H1 (cell line): ENCODE measurements at places on chromosomes 2 and 18. TPM values are rescaled to one million over a fixed set of nuclear protein-coding genes. Genes with fewer than 3 reads are reported as not detected.

GRCh38 chr2:116411211-116411610 lies 1403.3 kb upstream of the DDX18 start:
- DNase-seq: no peak

The APCDD1 gene
- 2.6 and 3.0 TPM in 2 replicates for total RNA-seq

DNA sequence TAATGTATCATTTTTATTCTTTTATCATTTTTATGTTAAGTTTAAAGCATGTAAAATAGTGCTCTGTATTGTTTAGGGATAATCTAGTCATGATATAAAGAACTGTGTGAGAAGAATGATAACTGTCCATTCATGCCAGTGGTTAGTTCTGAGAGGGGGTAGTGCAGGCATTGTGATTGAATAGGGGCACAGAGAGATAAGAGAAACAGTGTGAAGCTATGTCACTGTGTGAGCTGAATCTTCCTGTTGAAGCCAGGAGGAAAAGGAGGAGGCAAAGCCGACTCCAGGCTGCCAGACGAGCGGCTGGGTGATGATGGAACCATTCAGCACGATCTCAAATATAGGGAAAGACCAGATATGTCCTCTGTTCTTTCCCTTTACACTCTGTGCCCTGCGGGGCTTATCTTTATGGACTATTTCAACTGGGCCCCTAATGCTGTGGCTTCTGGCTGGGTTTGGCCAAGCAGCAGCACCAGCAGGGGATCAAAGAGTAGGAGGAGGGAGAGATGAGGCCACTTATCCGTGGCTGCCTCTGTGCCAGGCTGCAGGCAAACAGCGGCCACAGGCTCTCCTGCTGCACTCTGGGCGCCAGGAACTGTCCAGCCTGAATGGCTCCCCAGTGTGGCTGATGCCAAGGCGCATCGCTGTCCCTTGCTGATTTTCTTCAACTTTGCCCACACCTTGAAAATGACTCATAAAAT lies 128.0 kb downstream of the SPP2 start:
- no peak for DNase-seq

DNA sequence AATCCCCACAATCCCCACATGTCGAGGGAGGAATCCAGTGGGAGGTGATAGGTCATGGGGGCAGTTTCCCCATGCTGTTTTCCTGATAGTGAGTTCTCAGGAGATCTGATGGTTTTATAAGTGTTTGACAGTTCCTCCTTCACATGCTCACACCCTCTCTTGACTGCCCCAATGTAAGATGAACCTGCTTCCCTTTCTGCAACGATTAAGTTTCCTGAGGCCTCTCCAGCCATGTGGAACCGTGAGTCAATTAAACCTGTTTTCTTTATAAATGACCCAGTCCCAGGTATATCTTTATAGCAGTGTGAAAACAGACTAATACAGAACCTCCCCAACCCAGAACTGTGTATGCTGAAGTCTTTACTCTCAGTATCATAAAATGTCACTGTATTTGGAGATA lies 289.5 kb upstream of the MMADHC start:
- no peak for DNase-seq

GRCh38 chr2:203562268-203562667 lies 27.2 kb upstream of the RAPH1 start:
- DNase-seq: no peak

The FAM237A gene
- total RNA-seq: not detected in 2 replicates

- DNase-seq: no peak
Measured at GRCh38 chr2:204365811-204366210, 179.5 kb upstream of the PARD3B start.

The KCNK3 gene
- total RNA-seq: 0.11 and 0.30 TPM in 2 replicates

GRCh38 chr2:213306316-213306942 lies 22.2 kb downstream of the SPAG16 start:
- DNase-seq: no peak

The C2orf78 gene
- 0.21 and 0.39 TPM in 2 replicates for total RNA-seq

DNA sequence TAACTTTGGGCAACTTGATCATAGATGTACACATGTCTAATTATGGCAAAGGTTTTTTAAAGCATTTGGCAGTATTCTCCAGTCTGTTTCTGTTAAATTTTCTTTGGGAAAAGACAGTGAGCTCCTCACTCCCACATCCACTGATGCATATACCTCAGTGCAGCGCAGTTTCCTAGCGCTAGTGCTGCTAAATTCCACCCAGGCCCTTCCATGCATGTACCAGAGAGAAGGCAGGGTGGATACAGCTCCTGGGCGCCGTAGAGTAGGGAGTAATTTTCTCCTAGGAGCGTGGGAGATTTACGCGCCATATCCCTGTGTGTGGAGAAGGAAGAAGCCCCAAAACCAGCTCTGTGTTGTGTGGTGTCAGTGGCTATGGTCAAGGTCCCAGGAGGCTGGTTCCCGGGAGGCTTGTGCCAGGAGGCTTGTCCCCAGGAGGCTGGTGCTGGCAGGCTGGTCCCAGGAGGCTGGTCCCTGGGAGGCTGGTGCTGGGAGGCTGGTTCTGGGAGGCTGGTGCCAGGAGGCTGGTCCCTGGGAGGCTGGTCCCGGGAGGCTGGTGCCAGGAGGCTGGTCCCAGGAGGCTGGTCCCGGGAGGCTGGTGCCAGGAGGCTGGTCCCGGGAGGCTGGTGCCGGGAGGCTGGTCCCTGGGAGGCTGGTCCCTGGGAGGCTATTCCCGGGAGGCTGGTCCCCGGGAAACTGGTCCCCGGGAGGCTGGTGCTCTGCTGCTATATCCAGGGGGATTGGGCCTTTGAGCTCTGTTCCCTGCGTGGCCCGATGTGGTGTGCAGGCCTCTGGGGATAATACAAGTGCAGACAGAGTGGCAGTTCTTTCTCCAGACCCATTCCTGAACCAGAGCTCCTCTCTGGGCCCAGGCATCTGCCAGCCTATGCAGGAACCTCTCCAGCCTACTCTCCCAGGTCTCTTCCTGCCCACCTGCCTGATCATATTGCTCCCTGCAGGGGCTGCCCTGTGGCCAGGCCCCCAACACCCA lies 161.2 kb downstream of the SEPTIN10 start:
- DNase-seq: no peak

The IFIH1 gene
- 1.2 and 2.0 TPM in 2 replicates for total RNA-seq

The TIMM21 gene
- 43.8 and 46.3 TPM in 2 replicates for total RNA-seq

The SEPTIN10 gene
- total RNA-seq: 93.6 and 101 TPM in 2 replicates

The NAT8 gene
- not detected in 2 replicates for total RNA-seq

The LINC00305 gene
- not detected in 2 replicates for total RNA-seq

DNA sequence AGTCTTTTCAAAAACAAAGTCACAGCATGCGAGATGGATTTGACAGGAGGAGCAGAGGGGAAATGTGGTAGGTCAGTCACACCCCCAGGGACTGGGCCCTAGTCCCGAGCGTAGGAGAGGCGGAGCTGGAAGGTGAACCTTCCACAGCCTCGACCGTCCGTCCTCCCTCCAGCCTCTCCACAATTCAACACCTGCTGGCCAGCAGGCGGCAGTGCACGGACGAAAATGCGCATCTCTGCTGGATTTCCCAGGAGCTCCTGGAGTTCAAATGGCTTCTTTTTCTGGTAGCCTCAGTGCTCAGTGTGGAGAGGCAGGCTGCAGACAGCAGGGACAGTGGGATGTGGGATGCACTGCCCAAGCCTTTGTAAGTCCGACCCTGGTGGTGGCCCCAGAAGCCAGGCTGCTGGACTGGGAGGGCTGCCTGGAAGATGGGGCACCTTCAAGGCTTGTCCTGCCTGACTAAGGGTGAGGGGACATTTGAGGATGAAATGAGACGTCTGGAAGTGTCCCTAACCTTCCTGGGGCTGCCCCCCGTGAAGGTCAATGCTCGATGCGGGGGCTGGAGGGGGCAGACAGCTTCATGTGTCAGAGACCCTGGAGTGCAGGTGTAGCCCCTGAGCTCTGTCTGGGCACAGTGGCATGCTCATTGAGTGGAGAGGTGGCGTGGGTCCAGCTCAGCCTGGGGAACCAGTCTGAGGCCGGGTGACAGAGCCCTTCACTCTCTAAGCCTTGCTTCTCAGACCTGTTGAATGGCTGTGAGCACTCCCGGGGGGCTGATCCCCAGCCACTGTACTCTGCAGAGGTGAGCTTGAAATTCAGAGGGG lies 189.5 kb downstream of the TFCP2L1 start:
- DNase-seq: peak; percentile 81

The ST8SIA5 gene
- 6.3 and 7.0 TPM in 2 replicates for total RNA-seq

GRCh38 chr2:69195706-69196105 lies 182.7 kb downstream of the ANTXR1 start:
- DNase-seq: no peak

- no peak for DNase-seq
Measured at GRCh38 chr2:154381931-154382794, 316.3 kb upstream of the KCNJ3 start.
